ENCODE measurements at places on chromosomes 7 and 10. TPM values are rescaled to one million over a fixed set of nuclear protein-coding genes. Genes with fewer than 3 reads are reported as not detected.

DNA sequence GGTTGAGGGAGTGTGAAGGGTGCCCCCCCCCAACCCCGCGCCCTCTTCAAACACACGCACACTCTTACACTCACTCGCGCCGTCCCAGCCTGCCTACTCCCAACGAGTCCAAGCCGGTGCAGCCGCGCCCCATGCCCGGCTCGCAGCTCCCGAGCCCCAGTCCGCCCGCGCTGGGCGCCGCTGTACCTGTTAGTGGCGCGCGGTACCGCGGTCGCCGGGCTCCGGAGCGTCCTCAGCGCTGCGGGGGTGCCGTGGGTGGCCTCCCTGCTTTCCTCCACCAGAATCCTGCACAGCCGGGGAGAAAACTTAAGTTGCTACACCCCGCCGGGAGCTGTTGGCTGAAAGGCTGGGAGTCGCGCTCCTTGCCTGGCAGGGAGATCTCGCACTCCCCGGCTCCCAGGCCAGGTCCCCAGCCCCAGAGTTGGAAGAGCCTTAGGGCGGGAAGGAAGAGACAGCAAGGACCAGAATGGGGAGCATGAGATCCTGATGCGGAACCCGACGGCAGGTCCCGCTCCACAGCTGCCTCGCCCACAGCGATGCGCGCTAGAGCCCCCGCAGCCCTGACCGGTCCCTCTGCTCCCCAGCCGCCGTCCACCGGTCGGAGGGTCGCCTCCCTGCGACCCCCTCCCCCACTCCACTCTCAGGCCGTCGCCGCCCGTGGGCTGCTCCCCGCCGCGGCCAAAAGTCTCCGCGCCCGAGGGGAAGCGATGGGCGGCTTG is 863 bp downstream of the ST8SIA6 start:
- peak; percentile 22 for DNase-seq

DNA sequence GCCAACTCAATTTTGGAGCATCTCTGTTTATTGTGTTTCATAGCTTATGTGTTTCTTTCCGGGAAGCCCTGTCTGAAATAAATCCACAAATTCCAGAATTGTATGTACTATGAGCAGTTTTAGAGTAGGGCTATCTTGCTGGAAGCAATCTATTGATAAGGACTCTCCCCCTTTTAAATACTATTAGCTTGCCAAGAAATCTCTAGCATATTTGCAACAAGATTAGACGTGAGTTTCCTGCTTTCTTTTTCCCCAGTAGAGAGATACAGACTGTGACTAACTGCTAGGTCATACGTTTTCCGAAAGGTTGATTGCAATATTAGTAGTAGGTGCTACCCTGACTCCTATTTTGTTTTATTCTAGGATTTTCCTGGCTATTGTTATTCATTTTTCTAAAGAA is 277.0 kb downstream of the MALRD1 start:
- DNase-seq, result no peak

Gene LIPN
- total RNA-seq, result not detected

GRCh38 chr7:87179180-87179579 is 26.9 kb downstream of the DMTF1 start:
- no peak for DNase-seq

DNA sequence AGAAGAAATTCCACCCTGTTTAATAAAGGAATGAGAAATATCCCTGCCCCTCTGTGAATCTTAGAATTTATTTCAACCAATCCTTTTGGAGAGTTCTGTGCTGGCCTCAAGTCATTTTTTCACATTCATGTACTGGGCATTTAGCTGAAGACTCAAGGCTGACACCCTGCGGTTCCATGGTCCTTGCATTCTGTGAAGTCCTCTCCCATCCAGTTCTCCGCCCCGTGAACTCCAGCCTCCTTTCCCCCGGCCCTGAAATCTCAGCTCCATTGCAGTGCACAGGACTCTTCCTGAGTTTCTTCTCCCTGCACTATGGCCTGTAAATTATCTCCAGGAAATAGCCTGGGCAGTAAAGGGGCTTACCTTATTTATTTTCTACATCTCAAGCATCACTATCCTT is 183.0 kb upstream of the KCND2 start:
- no peak for DNase-seq

Gene RNF32
- 1.5 TPM for total RNA-seq
